ENCODE measurements at places on chromosomes 13 and 19.

- no peak for DNase-seq
Measured at GRCh38 chr19:8612807-8613171, 2.3 kb upstream of the ADAMTS10 start.

GRCh38 chr19:38218204-38218603, 5.8 kb downstream of the DPF1 start:
- DNase-seq: no peak

GRCh38 chr19:7983286-7983950, 22.0 kb downstream of the ELAVL1 start:
- DNase-seq: peak; percentile 82

DNA sequence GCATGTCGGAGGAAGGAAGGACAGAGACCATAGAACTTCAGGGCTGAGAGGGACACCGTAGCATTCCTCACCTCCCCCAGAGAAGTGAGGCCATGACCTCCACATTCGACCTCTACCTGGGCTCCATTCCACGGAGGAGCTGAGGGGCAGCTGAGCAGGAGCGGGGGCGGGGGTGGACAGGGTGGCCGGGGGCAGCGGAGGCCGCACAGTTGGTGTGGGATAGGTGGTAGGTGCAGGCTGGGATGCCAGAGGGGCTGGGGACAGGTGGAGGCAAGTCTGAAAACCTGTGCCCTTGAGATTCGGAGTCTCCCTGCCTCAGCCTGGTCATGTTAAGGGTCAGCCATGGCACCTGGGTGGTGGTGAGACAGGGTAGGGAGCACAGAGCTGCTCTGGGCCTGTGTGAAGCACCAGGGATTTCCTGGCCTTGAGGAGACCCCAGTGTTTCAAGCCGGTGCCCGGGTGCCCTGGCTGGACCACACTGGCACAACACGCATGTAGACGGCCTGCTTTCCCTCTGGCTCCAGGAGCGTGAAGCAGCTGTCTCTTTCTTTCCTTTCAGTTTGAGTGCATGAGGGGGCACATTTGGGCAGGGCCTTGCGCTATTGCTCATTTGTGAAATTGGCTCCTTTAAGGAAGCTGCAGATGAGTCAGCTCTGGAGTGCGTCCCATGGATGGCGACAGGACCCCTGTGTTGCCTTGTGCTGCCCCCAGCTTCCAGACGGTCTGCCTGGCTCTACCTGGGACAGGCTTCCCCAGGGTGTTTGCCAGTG, 51.8 kb downstream of the TSSK6 start:
- DNase-seq: no peak

DNA sequence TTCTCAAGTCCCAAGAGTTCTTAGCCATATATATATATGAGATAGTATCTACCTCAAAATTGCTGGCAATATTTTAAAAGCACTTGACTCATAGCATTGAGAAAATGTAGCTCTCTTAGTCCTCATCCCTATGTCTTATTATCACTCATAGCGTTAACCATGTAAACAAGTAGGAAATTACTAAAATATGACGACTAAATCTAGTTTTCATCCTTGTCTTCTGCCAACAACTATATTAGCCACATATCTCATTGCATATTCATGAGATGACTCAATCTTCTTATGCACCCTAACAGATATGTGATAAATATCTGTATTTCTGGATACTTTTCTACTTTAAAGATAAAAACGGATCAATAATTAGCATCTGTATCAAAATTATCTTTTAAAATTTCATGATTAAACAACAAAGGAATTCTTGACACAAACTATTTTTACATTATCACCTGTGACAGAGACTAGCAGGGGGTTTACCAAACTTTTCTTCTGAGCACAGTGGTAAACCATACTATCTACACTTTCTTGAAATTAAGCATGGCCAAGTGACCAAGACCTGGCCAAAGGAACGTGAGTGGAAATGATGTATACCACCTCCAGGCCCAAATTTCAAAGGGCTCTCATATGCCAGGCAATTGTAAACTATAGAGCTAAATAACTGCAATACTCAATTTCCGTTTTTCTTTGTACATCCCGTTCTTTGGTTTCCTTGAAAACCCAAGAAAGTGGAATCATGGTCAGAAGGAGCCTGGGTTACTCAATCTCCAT, 45.7 kb downstream of the ZC3H13 start:
- DNase-seq: no peak

DNA sequence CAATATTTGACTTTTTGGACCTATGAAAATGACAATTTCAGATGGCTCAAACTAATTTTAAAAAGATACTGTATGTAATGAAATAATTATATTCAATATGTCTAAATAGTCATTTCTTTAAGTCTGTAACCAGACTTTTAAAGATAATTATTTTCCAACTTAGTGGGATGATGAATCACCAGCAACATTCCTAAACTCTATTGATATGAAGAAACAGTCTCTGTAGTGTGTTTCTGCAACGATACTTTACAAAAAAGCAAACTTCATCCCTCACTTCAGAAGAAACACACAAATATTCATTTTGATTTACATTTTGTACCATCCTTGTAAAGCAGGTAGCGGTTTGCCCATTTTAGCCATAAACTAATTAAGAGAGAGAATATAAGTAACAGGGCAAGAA, 417.4 kb downstream of the EFNB2 start:
- DNase-seq: no peak

DNA sequence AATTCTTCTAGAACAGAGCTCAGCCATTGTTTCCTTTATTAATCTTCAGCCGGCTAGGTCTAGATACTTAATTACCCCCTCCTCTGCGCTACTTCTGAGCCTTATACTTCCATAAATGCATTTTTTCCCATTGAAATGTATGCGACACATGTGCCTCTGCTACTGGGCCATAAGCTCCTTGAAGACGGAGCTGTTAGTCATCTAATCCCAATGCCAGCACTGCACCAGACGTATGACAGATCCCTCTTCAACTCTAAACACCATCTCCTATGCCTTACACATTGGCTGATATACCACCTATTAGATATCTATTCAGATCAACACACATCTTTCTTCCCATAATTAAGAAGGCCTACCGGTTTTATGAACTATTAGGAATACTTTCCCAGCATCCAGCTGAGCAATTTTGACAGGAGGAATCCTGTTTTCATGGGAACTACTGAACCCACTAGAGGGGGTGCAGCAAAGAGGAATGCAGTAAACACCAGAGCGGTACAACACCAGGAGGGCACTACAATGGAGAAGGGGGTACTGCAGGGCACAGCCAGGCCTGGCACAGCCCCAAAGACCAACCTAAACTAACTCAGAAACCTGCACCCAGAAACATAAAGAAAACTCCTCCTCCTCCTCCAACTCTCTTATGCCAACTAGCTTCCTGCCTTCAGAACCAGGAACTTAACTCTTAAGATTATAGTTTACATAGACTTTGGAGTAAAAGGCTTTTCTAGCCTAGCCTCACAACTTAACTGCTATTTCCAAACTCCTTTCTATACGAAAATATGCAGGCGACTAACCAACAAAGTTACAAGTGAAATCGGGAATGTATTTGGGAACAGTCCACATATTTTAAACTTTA, 18.7 kb downstream of the STK24 start:
- no peak for DNase-seq

GRCh38 chr19:50065938-50066337, 40.1 kb downstream of the ZNF473 start:
- DNase-seq: no peak

GRCh38 chr13:113013303-113013702, 44.3 kb downstream of the MCF2L start:
- DNase-seq: no peak

GRCh38 chr13:26475176-26476110, 82.0 kb upstream of the WASF3 start:
- no peak for DNase-seq

- peak; percentile 77 for DNase-seq
Measured at GRCh38 chr19:13396250-13397080, 109.8 kb downstream of the CACNA1A start.

GRCh38 chr13:20671789-20672188, 31.7 kb upstream of the IL17D start:
- DNase-seq: peak; percentile 13

DNA sequence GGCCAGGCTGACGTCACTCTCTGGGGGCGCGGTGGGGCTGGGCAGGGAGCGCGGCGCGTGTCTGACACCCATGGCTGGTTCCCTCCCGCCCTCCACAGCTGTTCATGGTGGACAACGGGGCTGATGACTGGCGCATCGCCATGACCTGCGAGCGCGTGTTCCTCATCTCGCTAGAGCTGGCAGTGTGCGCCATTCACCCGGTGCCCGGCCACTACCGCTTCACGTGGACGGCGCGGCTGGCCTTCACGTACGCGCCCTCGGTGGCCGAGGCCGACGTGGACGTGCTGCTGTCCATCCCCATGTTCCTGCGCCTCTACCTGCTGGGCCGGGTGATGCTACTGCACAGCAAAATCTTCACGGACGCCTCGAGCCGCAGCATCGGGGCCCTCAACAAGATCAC, 14.7 kb downstream of the KCNN1 start:
- DNase-seq: no peak

- no peak for DNase-seq
Measured at GRCh38 chr19:35204799-35205732, 23.5 kb downstream of the FAM187B start.

DNA sequence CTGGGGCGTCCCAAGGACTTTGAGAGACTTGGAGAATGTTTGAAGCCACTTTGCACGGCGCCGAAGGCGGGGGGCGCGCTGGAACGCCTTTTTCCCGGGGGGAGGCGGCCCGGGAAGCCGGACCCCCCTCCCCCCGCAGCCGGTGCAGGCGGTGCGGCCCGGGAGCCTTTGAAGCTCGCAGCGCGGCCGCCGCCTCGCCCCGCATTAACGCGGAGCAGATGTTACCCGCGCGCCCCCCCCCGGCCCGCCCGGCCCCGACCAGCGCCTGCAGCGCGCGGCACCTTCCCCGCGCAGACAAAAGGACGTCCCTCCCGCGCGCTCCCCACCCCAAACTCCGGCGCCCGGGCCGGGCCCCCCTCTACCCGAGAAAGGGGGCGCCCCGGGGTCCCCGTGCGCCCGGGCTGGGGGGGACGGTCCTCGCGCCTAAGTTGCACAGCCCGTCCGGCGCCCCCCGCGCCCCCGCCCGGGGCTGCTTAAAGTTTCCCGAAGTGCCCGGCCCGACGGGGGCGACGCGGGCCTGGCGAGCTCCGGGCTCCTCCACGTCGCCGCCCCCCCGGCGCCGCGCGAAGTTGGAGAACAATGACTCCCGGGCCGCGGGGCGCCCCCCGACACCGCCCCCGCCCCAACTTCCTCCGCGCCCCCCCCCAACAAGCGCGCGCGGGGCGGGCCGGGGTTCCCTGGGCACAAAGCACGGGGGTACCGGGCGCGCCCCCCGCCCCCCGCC, 685 bp downstream of the TCF3 start:
- no peak for DNase-seq

- peak; percentile 28 for DNase-seq
Measured at GRCh38 chr13:113050734-113051431, 54.7 kb upstream of the F7 start.

- no peak for DNase-seq
Measured at GRCh38 chr13:27954406-27954851, 14.7 kb downstream of the CDX2 start.

DNA sequence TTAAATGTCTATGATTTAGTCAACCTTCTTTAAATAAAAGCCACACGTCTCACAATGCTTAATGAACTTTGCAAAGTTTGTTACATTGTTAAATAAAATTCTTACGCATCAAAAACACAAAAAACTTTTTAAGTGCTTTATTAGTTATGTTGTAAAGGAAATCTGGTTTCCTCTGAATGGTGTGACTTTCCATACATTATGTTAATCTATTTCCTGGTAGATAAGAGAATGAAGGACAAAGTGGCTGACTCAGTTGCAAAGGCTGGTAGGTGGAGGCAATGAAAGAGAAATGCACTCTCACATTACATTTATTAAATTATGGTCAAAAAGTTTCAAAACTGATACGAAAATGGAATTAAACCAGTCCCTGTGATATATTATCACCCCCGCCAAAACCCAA, 15.9 kb downstream of the KLF12 start:
- DNase-seq: no peak

DNA sequence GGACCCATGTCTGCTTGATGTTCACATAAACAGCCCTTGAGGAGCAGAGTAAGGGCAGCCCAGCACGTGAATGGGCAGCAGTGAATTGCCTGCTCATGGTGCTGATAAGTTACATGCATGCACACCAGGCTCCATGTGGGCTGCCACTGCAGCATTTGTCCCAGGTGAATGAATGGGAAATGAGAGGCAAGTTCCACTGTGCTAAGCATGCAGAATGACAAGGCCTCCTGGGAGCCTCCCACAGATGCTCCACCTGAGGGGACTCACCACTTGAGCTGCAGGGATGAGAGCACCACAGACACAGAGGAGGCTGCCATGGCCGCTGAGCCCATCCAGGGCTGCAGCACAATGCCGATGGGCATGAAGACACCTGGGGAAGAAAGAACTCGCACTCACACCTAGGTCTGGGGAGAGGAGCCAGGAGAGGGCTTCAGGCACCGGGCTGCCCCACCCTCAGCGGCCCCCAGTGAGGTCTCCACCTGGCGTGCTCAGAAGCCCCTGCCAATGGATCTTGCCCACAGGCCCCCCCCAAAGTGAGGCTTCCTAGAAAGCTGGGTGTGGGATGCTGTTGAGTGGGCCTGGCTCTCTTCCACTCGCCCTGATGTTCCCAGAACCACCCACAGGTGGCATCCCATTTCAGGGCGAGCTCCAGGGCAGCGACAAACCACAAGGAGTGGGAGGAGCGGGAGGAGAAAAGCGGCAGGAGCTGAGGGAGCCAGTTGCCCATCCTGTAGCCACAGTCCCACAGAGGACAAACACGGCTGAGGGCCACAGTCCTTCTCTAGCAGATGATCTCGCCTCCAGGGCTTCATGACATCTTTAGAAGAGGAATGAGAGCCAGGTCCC, 73.8 kb downstream of the CCDC70 start:
- DNase-seq: no peak

DNA sequence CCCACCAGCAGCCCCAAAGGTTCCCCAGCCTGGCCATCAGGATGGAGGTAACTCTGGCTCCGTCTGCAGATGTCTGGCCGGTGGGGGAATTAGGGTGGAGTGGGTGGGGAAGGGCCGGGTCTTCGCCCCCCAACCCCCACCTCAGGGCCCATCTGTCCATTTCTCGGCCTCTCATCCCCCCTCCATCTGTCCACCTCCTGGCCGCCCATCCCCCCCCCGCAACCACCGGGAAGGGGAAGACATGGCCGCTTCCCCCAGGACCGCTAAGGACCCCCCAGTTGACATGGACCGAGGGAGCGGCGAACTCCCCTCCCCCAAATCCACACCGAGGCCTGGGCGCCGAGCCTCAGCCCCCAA, 793 bp downstream of the LRFN1 start:
- DNase-seq: no peak

DNA sequence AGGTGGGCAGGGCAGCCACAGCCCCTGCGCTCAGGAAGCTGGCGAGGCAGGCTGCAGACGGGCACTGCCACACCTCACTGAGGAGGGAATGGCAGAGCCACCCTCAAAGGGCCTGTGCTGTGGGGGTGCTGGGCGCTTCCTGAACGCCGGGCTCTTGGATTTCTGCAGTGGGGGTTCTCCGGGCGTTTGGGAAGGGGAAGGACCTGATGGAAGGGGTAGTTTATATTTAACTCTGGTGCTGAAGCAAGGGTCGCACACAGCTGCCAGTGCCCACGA, 10.5 kb downstream of the GNA11 start:
- DNase-seq: no peak

DNA sequence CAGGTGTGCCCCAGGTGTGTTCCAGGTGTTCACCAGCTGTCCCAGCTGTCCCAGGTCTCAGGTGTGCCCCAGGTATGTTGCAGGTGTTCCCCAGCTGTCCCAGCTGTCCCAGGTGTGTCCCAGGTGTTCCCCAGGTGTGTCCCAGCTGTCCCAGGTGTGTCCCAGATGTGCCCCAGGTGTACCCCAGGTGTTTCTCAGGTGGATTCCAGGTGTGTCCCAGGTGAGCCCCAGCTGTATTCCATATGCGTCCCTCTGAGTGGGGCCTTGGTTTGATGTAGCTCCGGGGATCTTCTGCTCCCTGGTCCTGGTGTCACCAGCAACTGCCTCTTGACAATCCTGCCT, 719 bp upstream of the GRK1 start:
- DNase-seq: no peak
